NCI-H1694 (cell line): ENCODE measurements at places on chromosomes 4 and X.
A peak's percentile ranks its signal among the peaks of the same experiment; 100 is the strongest.

DNA sequence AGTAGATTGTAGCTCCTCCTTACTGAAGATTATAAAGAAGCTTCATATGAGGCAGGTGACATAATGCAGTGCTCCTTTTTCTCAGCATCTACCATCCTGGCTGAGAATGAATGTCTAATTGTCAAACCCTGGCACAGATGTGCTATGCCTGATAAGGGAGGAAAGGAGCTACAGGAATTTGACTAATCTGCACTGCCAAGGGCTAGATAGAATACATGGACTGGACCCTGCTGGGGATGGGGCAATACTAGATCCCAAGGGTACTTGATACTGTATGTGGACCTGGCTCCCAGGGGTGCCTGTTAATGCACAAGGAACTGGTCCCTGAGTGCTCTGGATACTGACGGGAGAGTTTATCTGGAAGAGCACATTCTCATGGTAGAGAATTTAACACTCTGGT lies 362.2 kb upstream of the EMCN start:
- DNase-seq = no peak

DNA sequence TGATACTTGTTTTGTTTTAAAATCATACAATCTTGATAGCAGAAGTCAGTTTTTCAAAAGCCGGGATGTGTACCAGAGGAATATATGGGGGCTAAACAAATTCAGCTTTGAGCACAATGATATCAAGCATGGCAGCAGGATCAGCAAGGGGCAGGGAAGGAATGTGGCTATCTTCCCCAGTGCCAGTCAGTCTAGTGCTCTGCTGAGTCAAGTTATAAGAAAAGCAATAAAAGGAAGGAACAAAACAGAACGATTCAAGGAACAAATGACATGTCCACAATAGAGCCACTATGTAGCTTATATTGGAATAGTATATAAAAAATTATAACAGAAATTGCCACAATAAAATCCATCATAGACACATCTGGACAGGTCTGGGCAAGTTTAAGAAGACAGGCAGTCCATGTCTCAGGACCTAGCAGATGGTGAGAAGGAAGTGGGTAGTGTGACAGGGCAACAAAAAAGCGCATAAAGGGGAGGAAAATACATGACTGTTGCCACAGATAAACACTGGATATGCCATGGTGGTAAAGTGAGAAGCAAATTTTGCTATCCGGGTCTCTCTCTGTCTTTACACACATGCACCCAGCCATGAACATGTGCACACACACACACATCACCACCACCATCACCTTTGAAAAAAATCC lies 518.2 kb upstream of the HTR2C start:
- DNase-seq = no peak

DNA sequence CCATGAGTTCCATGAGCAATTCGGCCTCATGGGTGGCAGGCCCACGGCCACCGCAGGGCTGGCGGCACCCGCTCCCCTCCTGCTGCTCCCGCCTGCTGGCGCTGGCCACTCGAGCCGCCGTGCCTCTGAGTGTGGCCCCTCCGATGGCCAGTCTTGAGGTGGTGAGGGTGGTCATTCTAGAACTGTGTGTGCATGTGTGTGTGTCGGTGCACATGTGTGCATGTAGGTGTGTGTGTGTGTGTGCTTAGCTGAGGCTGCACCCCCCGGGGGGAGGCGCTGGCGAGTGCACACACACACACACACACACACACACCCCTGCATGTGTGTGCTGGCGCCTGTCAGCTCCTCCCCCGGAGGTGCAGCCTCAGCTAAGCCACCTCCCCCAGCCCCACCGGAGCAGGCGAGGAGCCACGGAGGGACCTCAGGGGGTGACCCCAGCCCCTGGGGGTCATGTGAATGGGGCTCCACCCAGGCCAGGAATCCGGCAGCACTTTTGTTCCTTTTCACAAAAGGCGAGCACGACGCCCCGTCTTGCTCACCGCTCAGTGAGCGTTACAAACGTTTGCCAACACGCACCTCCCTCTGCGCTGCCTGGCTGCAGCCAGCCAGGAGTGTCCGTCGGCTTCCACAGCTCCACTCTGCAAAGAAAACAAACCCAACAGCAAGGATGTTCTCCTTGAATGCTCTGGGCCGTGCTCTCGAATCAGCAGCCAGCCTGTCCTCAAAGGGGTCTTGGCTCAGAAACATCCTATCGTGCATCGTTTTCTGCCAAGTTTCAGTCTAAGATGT lies 29.9 kb downstream of the FGFRL1 start:
- DNase-seq = no peak

GRCh38 chr4:124631760-124632159 lies 80.8 kb downstream of the ANKRD50 start:
- DNase-seq = no peak

GRCh38 chr4:1901127-1901526 lies 29.9 kb downstream of the NSD2 start:
- DNase-seq = no peak

DNA sequence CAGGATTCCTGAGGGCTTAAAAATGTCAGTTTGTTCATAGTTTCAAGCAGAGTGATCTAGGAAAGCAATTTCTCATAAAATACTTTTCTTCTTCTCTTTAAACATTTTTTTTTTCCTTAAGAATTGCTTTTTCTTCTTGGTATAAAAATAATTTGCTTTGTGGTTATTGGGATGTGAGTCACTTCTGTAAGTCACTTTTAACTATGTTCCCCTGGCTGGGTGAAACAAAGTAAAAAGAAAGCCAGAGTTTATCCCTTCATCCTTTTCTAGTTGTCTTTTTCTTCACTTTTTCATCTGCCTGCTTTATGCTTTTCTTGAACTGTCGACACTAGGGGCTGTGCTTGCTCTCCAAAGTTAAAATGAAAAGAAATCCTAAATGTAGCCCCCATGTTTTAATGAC lies 33.5 kb downstream of the ARSJ start:
- no peak for DNase-seq

GRCh38 chr4:154489558-154490233 lies 1.9 kb downstream of the DCHS2 start:
- no peak for DNase-seq

DNA sequence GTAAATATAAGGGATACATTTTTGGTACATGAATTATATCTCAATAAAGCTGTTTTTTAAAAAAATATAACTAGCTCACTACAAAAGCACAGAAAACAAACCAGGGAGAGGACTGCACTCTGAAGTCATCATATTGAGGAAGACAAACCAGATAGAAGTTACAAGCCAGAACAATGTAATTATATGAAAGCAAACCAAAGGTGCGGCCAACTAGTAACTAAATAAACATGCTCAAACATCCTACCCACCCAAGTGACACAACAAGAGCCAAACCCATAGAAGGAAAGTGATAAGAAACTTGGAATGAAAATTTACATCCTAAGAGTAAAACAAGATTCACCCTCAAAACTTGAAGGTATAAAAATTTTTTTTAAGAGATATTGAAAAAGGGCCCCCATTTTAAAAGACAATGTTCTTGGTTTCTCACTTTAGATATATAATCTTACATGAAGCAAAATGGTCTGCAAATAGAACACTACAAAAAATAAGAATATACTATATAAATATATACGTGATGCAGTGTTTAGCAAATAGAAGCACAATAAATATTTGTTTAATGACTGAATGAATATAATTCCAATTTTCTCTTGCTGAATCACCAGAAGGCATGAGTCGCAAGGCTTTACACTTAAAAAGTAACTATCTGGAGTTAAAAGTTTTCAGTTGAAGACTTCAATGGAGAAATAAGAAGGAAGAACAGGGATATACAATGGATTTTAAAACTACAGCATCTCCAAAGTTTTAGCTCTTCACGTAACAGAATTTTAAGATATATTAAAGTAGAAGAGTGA lies 4.0 kb upstream of the SH3D19 start:
- no peak for DNase-seq

GRCh38 chr4:37535872-37536271 lies 150.3 kb downstream of the RELL1 start:
- DNase-seq = no peak

- no peak for DNase-seq
Observed at GRCh38 chr4:121784975-121785374, 16.1 kb upstream of the EXOSC9 start.

DNA sequence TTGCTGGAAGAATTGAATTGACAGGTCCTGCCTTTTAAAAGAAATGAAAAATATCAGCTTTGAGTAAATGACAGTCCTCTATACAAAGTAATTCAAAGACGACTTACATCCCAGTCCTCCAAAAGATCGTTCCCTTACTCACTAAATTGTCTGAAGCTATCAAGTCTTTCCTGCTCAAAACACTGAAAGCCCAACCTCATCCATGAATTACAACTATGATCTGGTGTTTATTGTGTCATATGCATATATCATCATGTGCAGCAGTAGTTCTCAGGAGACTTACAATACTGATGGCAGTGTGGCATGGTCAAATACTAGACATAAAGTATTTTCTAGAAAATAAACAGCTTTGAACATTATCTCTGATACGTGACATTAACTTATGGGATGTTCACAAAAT lies 97.8 kb downstream of the PDGFC start:
- DNase-seq = no peak

- DNase-seq = no peak
Observed at GRCh38 chr4:22668301-22668700, 24.4 kb upstream of the GBA3 start.

DNA sequence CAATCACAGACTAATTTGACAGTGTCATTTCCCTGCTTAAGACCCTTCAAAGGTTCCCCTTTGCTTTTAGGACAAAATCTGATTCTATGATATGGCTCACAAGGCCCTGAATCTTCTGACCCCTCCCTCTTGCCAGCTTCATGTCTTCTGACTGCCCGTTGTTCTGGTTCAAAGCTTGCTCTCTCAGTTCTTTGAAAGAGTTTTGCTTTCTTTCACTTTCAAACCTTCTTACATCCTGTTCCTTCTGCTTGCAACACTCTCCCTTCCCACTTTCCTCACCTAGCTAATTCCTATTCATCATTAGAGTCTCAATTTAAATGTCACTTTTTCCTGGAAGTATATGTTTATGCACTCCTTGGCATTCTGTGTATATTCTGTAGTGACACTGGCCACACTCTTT lies 299.2 kb downstream of the IDS start:
- DNase-seq = no peak

DNA sequence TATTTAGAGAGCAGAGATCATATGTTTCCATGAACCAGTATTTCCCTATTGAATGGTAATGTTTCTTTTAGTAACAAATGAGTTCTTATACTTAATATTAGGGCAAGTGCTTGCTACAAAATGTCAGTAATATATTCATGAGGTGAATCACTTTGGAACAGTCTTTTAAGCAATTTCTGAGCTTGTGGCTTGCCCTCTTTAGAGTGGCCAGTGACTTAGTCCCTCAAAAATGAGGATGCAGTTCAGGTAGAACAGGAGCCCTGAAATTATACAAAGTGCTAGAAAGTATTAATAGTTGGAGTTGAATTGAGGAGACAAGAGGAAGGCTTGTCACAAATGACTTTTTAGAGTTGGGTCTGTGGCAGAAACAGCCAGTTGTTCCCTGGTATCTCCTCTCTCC lies 53.4 kb upstream of the PITX2 start:
- no peak for DNase-seq

GRCh38 chr4:23135792-23136645 lies 443.3 kb downstream of the GBA3 start:
- DNase-seq = peak; percentile 61

DNA sequence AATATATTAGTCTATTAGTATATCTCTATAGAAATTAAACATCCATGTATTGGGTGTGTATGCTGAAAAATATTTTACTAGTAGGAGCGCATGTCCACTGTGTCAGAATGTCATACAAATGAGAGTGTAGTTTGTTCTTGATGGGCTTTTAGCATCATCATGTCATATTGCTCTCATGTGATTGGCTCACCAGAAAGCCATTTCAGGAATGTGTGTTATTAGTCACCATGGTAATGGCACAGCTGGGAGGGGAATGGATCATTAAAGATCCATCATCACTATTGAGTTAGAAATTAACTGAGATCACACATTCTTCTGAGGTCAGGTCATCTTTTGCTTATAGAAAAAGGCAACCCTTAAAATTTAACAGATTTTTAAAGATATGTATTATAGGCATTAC lies 77.3 kb downstream of the PHEX start:
- no peak for DNase-seq

GRCh38 chr4:94349193-94349592 lies 6.6 kb upstream of the HPGDS start:
- DNase-seq = no peak

- no peak for DNase-seq
Observed at GRCh38 chr4:2933566-2934076, 29.6 kb downstream of the NOP14 start.
